ENCODE measurements at places on chromosomes 5 and 9.

DNA sequence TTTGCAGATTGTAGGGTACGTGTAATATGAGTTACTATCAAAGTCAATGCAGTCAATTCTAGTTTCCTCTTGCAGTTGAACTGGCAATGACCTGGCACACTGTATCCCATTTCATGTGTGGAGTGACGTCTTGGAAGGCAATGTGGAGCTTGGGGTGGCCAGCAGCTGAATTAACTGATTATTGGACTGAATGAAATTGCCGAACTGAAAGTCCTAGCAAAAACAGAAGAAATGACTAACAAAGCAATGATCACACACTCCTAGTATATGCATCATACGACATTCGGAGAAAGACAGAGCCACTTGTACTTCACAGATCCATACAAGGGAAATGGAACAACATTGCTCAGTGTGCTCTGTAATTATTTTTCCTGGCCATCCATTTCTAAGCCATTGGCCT lies 259.1 kb upstream of the DAPK1 start:
- DNase-seq: no peak

- no peak for DNase-seq
Measured at GRCh38 chr5:178376921-178377582, 144.4 kb upstream of the PHYKPL start.

DNA sequence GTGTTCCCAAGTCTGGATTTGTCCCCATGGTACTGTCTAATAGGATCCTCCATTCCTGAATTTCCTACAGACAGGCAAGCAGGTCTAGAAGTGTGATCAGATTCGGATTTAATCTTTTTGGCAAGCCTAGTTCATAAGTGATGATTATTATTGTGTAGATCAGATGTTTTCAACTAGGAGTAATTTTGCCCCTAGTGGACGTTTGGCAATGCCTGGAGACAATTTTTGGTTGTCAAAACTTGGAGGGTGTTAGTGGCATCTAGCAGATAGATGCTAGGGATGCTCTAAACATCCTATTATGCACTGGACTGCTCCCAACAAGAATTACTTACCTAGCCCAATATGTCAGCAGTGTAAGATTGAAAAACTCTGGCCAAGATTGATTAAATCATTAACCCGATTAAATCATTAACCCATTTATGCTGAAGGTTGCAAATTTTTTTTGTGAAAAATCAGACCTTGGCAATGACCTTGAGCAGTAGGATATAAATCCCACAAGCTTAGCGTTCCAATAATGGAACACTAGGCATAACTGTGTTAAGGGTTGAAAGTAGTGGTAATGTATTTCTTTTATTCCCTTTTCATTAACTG lies 28.2 kb downstream of the TCERG1 start:
- no peak for DNase-seq

DNA sequence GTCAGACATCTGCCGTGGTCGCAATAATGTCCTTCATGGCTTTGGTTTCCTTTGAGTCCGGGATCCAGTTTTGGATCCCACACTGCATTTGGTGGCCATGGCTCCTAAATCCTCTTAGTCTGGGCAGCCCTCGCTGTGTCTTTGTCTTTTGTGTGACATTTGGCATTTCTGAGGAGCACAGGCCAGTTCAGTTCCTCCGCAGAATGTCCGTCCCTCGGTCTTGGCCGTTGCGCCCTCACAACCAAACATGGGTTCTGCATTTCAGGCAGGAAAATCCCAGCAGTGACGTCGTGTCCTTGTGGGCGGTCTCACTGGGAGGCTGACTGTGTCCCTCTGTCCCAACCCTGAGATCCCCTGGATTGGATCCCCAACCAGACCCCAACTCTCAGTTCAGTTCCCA lies 172.9 kb upstream of the PPP1R26 start:
- DNase-seq: no peak

- DNase-seq: no peak
Measured at GRCh38 chr5:73922224-73922623, 296.2 kb downstream of the ARHGEF28 start.

- DNase-seq: no peak
Measured at GRCh38 chr5:132856011-132856410, 10.3 kb downstream of the GDF9 start.

- DNase-seq: no peak
Measured at GRCh38 chr5:159339460-159339859, 9.2 kb upstream of the IL12B start.

GRCh38 chr9:114604989-114605388 lies 6.1 kb upstream of the TMEM268 start:
- DNase-seq: no peak

- DNase-seq: no peak
Measured at GRCh38 chr9:19284729-19285128, 54.2 kb downstream of the DENND4C start.

- DNase-seq: no peak
Measured at GRCh38 chr5:10543585-10544040, 20.3 kb upstream of the ANKRD33B start.

DNA sequence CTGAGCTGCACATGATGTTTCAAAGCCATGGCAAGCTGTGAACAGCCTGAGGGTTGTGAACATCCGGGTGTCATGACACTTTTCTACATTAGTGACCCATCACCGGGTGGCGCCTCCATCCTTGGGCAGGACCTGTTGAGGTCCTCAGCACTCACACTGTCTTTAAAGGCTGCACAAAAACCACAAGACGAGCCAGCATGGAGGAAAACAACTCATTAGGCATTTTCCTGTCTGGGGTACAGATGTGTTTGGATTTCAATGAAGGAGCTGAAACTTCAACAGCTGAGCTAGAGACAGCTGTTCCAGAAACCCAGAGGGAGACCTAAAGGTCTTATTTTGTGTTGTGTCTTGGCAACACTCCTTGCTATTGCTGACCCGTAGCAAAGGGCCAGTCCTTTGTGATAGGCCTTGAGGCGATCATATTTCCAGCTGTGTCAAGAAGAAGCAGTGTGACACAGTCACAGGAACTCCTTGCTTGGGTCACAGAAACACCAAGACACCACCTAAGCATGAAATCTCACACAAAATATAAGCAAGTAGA lies 151.8 kb upstream of the VLDLR start:
- peak; percentile 12 for DNase-seq

GRCh38 chr5:14453481-14453880 lies 128.1 kb upstream of the OTULINL start:
- no peak for DNase-seq

GRCh38 chr9:137235424-137236237 lies 4.9 kb downstream of the SLC34A3 start:
- DNase-seq: no peak

DNA sequence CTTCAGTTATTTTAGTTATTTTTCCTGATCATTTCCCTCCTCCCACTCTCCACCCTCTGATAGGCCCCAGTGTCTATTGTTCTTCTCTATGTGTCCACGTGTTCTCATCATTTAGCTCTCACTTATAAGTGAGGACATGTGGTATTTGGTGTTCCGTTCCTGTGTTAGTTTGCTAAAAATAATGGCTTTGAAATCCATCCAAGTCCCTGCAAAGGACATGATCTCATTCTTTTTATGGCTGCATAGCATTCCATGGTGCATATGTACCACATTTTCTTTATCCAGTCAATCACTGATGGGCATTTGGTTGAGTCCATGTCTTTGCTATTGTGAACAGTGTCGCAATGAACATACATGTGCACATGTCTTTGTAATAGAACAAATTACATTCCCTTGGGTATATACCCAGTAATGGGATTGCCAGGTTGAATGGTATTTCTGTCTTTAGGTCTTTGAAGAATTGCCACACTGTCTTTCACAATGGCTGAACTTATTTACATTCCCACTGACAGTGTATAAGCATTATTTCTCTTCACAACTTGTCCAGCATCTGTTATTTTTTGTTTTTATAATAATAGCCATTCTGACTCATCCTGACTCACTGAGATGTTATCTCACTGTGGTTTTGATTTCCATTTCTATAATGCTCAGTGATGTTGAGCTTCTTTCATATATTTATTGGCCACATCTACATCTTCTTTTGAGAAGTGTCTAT lies 17.2 kb upstream of the DIRAS2 start:
- DNase-seq: no peak
